ENCODE measurements at places on chromosomes 5 and 9.

GRCh38 chr5:91794856-91795548 lies 411.9 kb upstream of the ARRDC3 start:
- DNase-seq, result no peak

- no peak for DNase-seq
Observed at GRCh38 chr5:136051486-136052220, 22.9 kb downstream of the TGFBI start.

DNA sequence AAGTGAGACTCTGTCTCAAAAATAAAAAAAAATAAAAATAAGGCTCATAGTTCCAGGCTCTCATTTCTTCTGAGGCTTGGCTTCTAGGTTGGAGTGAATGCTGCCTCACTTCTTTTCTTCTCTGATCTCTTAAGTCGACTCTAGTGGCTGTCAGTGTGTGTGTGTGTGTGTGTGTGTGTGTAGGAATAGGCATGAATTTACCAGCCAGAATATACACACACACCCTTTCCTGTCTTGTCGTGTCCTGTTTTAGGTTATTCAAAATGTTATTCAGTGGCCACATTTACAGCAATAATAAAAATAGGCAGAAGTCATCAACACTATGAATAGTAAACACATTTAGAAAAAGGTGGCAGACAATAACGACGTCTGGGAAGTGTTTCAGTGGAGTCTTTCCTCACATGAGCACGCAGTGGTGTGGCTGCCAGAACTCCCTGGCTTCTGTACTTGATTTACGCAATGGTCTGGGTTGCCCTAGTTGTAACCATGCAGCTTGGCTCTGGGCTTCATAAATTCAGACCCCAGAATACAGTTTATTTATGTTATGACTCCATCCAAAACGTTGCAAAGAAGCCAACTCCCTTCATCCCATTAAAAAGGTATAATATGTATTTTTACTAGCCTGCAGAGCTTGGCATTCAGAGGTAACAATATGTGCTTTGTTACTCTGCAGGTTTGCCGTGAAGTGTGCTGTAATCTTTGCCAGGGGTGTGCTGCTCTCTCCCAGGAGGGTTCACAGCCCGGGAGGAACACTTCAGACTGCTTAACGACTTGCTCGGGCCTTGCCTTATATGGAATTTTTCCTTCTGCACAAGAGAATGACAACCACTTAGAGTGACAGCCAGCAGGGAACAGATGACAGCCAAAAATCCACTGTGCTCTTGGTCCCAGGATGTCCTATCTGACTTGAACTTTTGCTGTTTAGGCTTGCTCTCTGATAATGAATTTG lies 34.4 kb upstream of the PALM2AKAP2 start:
- no peak for DNase-seq

- no peak for DNase-seq
Observed at GRCh38 chr5:180830253-180831138, 27.9 kb upstream of the MGAT1 start.

- DNase-seq, result no peak
Observed at GRCh38 chr9:96565671-96566497, 53.8 kb downstream of the CDC14B start.

DNA sequence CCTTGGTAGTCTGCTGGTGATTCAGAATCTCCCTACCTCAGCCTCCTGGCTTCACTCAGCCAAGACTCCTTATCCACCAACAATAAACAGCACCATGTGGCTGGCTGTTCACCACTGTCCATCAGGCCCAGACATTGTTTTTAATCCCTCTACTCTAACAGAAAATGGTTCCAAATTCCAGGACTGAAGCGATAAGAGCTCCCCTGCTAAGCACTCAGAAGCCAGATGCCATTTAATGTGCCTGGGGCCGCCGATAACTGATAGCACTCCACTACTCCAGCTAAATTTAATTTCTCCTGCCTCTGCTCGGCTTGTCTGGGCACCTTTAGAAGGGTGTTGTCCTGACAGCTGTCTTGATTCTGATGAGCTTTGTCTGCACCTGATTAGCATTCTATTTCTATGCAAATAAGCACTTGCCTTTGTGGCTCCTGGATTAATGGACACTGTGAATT lies 47.1 kb downstream of the ZNF622 start:
- DNase-seq, result no peak

- no peak for DNase-seq
Observed at GRCh38 chr5:92605591-92605990, 975.4 kb downstream of the NR2F1-AS1 start.
